Dermis microvascular lymphatic vessel endothelial cell (primary cell): ENCODE measurements at places on chromosomes 3 and 15. TPM values are rescaled to one million over a fixed set of nuclear protein-coding genes. Genes with fewer than 3 reads are reported as not detected.

DNA sequence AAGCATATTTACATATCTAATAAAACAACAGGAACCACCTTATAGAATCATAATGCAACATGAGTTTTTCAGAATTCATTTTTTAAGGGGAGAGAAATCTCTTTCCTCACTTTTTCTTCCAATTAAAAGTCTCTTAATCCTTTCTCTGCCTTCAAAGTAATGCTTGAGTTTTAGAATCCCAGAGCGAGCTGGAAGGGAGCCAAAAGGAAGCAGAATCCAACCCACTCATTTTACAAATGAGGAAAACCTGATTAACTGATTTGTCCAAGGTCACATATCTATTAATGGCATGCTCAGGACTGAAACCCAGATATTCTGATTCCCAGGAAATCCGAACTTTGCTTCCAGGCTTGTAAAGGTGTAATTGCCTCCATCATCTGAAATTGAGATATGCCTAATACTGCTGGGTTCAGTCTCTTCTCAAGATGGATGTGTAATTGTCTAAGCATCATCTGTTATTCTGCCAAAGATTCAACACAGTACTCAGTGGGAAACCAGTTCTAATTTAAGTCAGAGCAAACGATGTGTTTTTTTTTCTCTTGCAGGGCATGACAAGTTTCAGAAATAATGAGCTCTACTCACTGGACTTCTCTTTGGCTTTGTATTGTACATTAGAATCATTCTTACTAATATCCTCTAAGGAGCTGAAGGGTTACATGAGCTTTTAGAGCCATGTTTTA, 481.4 kb upstream of the CFAP20DC start:
- no peak for DNase-seq

DNA sequence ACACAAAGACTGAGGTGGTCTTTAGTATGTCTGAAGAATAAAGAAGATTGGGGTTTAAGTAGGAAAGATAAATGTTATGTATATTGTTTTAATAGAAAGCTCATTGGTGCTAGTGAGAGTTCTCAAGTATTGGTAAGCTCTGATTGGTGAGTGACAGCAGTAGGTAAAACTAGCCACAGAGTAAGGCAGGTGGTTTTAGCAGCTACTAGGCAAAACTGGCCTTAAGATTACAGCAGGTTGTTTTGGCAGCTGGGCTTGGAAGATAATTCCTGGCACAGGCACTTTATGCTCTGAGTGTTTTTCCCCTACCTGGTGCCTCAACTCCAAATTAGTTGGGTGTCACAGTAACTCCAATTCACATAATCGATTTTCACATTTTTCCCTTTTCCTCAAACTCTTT, 66.3 kb downstream of the STAG1 start:
- no peak for DNase-seq

DNA sequence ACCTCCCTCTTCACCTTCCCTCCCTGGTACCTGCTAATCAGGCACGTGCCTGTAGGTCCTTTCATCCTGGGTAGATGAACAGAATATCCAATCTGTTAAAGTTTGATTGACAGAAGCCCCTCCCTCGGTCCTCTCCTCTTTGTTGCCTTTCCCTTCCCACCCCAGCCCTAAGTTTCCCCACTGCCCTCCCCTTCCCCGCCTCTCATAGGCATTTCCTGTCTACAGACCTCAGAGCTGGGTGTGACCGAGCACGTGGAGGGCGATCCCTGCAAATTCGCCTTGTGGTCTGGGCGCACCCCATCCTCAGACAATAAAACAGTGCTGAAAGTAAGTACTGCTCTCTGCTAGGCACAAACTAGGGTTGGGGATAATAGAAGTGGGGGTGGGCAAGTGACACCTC, 239.2 kb upstream of the UMPS start:
- no peak for DNase-seq

DNA sequence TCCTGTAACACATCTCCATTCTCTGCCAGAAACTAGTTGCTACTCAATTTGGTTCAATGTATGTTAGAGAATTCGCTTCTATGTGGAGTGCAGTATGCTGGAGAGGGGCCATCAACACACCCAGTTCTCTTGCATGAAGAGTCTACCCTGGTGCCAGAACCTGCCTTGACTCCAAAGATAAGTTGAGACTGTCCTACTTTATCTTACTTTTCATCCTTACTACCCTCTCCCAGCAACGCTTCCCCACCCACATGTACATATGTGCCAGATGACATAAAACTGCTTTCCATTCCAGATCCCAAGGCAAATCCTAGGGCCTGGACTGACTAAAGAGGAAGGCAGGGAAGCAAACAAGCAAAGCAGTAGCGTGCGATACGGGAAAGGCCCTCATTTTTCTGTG, 442.6 kb upstream of the THRB start:
- DNase-seq, result no peak

- no peak for DNase-seq
These were observed 108.8 kb downstream of the EPHB1 start for GRCh38 chr3:134903837-134904236.

GRCh38 chr3:16917256-16917935, 32.6 kb downstream of the PLCL2 start:
- DNase-seq, result no peak

DNA sequence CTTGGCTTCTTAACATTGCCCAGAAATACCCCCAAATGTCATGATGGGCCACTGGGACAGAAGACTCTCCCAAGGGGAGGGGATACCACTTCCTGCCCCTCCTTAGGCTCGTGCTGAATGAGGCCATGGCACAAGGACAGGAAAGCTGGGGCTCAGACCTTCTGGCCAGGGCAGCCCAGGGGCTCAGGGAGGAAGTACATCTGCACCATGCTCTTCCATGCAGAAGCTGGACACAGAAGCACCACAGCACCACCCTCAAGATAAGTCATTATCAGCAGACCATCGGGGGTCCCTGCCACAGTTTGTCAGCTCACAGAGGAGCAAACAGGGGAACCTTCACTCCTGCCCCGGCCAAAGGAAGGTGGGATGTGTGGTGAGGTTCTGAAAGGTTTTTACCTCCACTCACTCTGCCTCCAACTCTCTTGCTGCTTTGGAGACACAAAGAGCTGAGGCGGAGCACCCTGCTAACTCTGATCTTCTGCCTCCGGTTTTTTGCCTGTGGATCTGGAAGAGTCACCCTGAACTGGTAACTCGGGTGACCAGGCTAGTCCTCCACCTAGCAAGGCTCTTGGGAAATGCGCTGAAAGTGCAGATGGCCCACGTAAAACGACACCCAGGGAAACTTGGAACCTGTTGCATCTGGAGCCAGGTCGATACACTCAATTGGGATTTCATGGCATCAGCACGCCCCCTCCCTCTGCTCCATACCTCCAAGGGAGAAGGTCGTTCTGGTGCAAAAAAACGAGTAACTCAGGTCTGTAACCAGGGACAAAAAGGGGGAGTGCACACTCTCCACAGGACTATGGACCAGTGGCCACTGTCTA, 8.3 kb downstream of the BMF start:
- DNase-seq, result no peak

GRCh38 chr15:75360391-75360790, 8.0 kb downstream of the MAN2C1 start:
- no peak for DNase-seq

GRCh38 chr15:76964157-76964556, 30.8 kb upstream of the PSTPIP1 start:
- DNase-seq, result no peak

DNA sequence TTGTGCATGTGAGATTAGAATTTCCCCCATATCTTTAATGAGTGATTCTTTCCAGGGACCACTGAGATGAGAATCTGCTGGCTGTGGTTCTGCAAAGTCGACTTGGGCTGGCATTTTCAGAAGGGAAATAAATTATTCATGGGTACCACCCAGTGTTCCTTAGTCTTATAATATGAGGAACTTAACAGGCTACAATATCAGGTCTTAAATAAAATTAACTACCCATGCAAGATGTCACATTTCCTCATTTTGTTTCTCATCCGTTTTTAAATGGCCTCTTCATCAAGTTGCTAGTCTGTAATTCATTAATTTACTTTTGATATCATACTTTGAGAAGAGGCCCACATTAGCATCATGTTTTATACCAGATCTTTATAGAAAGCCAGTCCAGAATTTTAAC, 58.3 kb upstream of the SKOR1 start:
- no peak for DNase-seq

GRCh38 chr15:99450896-99451358, 114.9 kb upstream of the MEF2A start:
- peak; percentile 92 for DNase-seq

GRCh38 chr3:133992951-133993620, 36.6 kb downstream of the SLCO2A1 start:
- DNase-seq, result peak; percentile 82

GRCh38 chr3:167740961-167741587, 5.6 kb downstream of the SERPINI1 start:
- peak; percentile 42 for DNase-seq

DNA sequence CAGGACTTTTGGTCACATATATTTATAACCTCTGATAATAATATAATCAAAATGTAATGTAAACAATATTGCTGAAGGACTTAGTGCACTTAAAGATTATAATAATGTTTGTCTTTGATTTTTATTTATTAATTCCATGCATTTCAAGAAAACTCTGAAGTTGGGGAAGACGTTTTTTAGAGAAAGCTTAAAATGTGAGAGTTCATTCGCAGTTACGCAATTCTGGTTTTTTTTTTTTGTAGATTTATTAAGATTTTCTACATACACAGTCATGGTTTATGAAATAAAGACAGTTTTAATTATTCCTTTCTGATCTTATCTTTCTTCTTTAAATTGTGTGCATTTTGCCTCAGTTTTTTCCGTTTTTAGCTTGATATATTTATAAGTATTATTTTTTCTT, 204.7 kb downstream of the EPHA3 start:
- no peak for DNase-seq

DNA sequence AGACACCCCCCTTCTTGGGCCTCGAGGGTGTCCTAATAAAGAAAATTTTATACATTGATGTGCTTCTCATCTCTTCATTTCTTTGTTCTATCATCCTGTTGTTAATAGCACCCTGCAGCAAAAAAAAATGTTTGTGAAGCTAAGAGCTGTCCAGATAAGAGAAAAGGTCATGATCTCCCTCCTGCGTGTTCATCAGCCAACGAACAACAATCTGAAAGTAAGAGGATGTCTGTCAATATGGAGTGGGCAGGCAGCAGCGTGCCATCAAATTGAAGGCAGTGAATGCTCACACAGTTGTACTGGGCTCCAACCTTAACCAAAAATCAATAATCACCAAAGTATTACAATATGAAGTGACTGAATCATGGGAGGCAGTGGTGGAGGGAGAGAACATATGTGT, 418.6 kb upstream of the ONECUT1 start:
- DNase-seq, result no peak

- no peak for DNase-seq
These were observed 133.3 kb downstream of the ALCAM start for GRCh38 chr3:105499961-105500360.

DNA sequence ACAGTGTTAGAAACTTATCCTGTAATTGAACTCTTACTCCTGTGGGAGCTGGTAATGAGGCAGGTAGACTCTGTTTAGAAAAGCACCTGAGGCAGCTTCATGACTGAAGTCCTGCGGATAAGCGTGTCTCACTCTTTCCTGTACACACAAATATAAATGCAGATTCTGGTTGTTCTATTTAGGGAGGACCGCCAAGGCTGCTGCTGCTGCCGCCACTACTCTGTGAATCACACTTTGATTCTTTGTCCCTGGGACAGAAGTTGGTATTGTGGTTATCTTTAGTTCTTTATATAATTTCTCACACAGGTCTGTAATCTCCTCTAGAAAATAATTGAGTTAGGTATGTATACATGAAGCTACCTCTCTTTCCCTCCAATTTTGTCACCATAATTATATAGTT, 3.6 kb downstream of the LSAMP start:
- DNase-seq, result no peak

- DNase-seq, result no peak
These were observed 23.3 kb upstream of the BUB1B start for GRCh38 chr15:40137303-40138200.

DNA sequence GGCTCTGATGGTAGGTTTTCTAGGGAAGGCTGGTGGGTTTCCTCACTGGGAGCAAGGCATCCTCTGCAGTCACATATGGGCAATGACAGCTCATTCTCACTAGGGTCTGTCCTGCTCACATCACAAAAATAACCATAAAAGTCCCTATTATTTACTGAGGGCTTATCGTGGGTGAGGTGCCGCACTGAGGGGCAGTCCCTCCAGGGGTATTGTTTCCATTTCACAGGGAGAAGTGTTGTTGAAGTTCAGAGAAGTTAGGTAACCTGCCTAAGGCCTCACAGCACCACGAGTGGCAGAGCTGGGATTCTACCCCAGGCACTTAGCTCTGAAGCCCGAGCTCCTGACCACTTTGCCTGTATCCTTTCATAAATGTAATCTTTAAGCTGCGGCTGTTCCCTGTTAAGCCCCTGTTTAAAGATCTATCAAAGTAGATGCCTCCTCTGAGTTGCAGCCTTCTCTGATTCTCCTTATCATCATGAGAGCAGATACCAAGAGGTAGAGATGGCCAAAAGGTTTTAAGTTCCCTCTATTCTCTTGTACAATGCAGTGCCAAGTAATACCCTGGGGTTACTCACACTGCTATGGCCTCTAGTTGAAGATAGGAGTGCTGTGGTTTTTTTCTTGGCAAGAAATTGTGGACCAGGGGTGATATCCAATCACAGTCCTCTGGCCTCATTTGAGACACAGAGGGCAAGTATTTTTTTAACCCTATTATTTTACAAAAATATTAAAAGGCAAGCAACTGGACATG, 107.0 kb downstream of the RPLP1 start:
- DNase-seq, result no peak

- DNase-seq, result no peak
These were observed 13.0 kb downstream of the MITF start for GRCh38 chr3:69752241-69752640.

- no peak for DNase-seq
These were observed 338.2 kb upstream of the THRB start for GRCh38 chr3:24832891-24833290.

DNA sequence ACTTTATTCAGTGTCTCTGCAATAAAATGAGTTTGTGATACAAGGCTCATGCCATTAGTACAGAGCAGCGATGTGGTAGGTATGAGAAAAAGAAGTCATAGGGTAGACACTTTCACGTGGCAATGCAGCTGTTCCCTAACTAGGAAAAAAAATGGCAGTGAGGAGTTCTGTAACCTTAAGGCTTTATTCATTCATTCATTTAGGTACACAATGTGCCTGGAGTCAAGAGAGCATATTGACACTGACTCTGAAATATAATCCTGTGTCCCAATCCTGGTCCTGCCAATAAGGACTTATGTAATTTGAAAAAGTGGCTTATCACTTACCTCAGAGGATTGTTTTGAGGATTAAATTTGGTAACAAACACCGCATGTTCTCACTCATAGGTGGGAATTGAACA, 173.0 kb upstream of the AZI2 start:
- DNase-seq, result no peak

GRCh38 chr3:171348121-171348520, 112.1 kb downstream of the TNIK start:
- DNase-seq, result peak; percentile 23

Gene EPB42
- not detected in 2 replicates for total RNA-seq

Gene ZNF774
- 0.64 and 1.1 TPM in 2 replicates for total RNA-seq

Gene VILL
- 2.2 and 4.0 TPM in 2 replicates for total RNA-seq

Gene STX19
- total RNA-seq, result not detected in 2 replicates

Gene ACTC1
- total RNA-seq, result not detected in 2 replicates

Gene SI
- total RNA-seq, result not detected in 2 replicates

Gene PAQR5
- not detected in 2 replicates for total RNA-seq

Gene ZNF620
- 5.6 and 5.8 TPM in 2 replicates for total RNA-seq
